ENCODE measurements at places on chromosomes 4 and X. TPM values are rescaled to one million over a fixed set of nuclear protein-coding genes. Genes with fewer than 3 reads are reported as not detected.

Gene MAGEA1
- 0.13 TPM for total RNA-seq

Gene CENPI
- 13.9 TPM for total RNA-seq

Gene TMPRSS11B
- total RNA-seq = not detected

Gene PKD2
- 20.3 TPM for total RNA-seq

Gene OR13H1
- not detected for total RNA-seq

Gene GPRASP2
- total RNA-seq = 5.4 TPM

Gene PCYT1B
- not detected for total RNA-seq

Gene GAGE12H
- not detected for total RNA-seq

Gene CCSER1
- total RNA-seq = not detected

Gene TBCK
- total RNA-seq = 2.7 TPM

Gene GAGE10
- not detected for total RNA-seq

Gene ZFP92
- 0.72 TPM for total RNA-seq

Gene FAM47E
- total RNA-seq = not detected

Gene CT45A2
- total RNA-seq = not detected

Gene MSMO1
- total RNA-seq = 20.3 TPM

Gene GLRA3
- not detected for total RNA-seq

Gene COX7B2
- total RNA-seq = not detected

All from A549 treated with Mapracorat at 1 μM for 4 hours (cell line).